ENCODE measurements at places on chromosomes 3 and 15.

- no peak for DNase-seq
These were observed 3.3 kb upstream of the RNF13 start for GRCh38 chr3:149809699-149810098.

GRCh38 chr3:60146121-60146520 is 1096.3 kb upstream of the CFAP20DC start:
- DNase-seq, result no peak

GRCh38 chr3:11335056-11335608 is 62.9 kb downstream of the ATG7 start:
- peak; percentile 68 for DNase-seq

GRCh38 chr15:39127925-39128617 is 452.8 kb upstream of the THBS1 start:
- peak; percentile 95 for DNase-seq

GRCh38 chr15:98144388-98144787 is 183.9 kb downstream of the ARRDC4 start:
- DNase-seq, result no peak
